ENCODE measurements at places on chromosomes 16 and 17.
A peak's percentile ranks its signal among the peaks of the same experiment; 100 is the strongest.

- DNase-seq: no peak
Observed at GRCh38 chr17:39848600-39848999, 15.5 kb downstream of the IKZF3 start.

DNA sequence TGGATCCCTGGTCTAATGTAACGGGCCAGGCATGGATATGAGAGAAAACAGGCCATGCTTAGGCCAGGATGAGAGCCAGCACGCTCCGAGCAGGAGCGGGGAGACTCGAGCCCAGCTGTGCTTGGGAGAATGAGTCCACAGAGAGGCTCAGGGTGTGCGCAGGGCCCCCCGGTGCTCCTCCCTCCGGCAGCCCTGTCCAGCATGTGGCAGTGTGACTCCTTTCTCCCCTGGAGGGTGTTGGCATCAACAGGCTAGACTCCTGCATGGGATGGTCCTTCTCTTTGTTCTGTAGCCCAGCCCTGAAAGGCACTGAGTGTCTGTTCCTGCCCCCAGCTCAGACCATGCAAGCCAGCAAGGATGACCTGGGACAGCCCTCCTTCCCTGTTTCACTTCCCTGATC is 23.4 kb downstream of the PGS1 start:
- DNase-seq: no peak

GRCh38 chr16:721765-722540 is 1.0 kb downstream of the ANTKMT start:
- peak; percentile 15 for DNase-seq

DNA sequence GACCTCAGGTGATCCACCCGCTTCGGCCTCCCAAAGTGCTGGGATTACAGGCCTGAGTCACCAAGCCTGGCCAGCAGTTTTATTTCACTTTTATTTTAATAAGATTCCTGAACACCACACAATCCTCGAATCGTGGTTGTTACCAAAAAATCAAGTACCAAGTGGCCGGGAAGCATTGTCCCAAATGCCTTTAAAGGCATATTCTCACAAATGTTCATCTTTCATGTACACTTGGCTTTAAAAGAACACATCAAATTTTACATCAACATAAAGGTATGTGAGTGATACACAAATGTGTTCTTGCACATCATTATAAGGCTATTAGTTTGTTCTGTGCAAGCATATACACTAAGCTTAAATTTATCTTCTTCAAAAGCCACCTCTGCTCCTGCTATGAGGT is 8.1 kb upstream of the MYH11 start:
- DNase-seq: no peak

DNA sequence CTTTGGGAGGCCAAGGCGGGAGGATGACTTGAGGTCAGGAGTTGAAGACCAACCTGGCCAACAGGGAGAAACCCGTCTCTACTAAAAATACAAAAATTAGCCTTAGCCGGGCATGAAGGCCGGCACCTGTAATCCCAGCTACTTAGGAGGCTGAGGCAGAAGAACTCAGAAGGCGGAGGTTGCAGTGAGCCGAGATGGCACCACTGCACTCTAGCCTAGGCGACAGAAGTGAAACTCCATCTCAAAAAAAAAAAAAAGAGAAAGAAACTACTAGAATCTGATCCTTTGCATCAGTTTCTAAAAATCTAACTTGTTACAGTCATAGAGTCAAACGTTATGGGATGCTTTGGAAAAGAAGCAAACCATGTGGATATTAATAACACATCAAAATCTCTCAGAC is 1.6 kb upstream of the PECAM1 start:
- DNase-seq: no peak

- DNase-seq: no peak
Observed at GRCh38 chr16:61798741-61799140, 237.5 kb downstream of the CDH8 start.

- no peak for DNase-seq
Observed at GRCh38 chr16:70746040-70746707, 54.8 kb downstream of the VAC14 start.

DNA sequence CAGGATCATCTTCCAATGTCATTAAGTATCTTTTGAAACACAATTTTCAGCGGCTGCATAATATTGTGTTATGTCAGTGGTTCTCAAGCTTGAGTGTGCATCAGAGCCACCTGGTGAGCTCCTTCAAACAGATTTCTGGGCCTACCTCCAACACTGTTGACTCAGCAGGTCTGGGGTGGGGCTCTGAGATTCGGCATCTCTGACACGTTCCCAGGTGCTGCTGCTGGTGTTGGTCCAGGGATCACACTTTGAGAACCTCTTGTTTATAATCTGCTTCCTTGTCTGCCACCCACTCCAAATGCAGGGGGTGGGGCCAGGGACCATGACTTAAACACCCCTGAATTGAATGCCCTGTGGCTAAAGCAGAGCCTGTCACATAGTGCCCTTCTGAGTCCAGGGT is 73.8 kb upstream of the HNF1B start:
- DNase-seq: no peak

GRCh38 chr17:3762922-3763776 is 37.8 kb downstream of the ITGAE start:
- DNase-seq: peak; percentile 86

GRCh38 chr16:26583803-26584202 is 482.9 kb upstream of the C16orf82 start:
- no peak for DNase-seq

DNA sequence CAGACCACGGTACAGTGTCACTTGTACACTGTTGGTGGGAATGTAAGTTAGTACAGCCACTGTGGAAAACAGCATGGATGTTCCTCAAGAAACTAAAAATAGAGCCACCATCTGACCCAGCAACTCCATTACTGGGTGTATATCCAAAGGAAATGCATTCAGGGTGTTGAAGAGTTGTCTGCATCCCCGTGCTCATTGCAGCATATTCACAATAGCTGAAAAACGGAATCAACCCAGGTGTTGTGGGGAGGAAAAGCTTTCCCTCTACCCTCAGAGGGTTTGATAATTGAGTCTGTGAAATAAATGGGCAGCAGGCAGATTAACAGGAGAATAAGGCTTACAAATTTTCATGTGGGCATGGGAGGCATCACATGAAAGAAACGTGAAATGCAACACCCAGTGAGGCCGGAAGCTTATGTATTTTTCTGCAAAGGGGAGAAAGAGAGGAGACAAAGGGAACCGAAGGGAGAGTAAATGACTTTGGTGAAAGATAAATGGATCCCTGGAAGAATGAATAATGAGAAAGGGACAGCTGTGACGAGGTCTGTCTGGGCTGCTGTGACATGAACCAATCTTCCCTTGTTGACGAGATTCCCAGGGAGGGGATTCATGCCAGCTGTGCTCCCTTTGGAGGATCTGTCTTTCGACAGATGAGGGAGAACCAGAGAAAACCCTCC is 106.2 kb downstream of the KCNJ12 start:
- no peak for DNase-seq

- DNase-seq: no peak
Observed at GRCh38 chr17:17813055-17813724, 23.6 kb downstream of the SREBF1 start.

- no peak for DNase-seq
Observed at GRCh38 chr16:88938777-88939244, 38.2 kb downstream of the CBFA2T3 start.

DNA sequence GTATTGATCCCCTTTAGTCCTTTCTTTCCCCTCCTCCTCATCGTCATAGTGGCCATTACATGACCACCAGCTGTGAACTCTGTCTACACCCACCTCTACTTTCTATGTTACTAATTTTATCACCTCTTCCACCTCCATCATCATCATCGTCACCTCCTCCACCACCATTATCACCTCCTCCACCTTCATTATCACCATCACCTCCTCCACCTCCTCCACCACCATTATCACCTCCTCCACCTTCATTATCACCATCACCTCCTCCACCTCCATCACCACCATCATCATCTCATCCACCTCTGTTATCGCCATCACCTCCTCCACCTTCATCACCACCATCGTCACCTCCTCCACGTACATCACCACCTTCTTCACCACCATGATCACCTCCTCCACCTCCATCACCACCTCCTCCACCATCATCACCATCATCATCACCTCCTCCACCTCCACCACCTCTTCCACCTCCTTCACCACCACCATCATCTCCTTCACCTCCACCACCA is 25.8 kb downstream of the ADGRG5 start:
- no peak for DNase-seq

DNA sequence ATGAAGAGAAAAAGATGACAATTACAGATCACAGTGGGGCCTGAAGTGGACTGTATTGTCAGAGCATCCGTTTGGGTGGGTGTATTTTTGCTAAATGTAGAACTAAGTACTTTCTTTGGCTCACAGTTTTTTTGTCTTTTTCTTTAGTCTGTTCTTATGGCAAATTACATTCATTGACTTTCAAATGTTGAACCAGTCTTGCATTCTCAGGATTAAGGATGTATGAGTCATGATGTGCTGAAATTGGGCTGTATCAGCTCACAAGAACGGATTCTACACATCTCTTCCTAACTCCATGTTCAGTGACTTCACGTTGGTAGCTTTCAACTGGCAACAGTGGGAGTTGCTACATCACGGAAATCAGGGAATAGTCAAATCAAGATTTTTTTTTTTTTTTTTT is 66.5 kb downstream of the TEX2 start:
- no peak for DNase-seq

Data from CD4-positive, alpha-beta T cell treated with Interleukin-4 for 4 hours (primary cell).